ENCODE measurements at places on chromosomes 7 and 10.

DNA sequence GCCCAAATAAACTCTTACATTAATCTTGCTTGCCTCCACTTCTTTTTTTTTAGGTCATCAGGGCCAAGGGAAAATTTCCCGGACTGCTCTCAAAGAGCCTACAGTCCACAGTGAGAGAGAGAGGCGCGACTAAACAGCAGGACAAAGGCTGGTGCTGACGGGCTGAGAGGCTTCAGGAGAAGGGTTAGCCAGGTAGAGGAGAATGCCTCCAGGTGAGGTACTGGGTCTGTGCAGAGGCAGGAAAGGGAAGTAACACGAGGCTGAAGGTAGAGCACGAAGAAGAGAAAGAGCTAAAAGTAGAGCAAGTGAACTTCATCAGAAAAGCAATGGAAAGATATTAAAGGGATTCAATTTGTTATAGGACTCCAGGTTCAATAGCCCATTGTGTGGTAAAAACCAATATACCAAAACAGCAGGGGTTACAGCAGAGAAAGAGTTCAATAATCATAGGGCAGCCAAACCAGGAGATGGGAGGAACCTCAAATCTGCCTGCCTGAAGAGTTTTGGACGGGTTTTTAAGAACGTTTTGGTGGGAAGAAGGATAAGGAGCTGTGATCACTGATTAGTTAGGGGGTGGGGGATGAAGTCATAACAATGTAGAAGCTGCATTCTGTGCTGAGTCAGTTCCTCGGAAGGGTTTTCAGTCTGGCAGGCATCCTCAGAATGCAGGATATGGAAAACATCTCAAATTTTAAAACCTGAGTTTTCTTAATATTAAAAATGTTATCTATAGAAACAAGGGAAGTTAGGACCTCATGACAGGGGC lies 171.5 kb downstream of the AKR1D1 start:
- no peak for DNase-seq

GRCh38 chr10:71269301-71270288 lies 49.5 kb upstream of the SLC29A3 start:
- no peak for DNase-seq

- no peak for DNase-seq
Measured at GRCh38 chr10:7085913-7086589, 324.8 kb downstream of the SFMBT2 start.

DNA sequence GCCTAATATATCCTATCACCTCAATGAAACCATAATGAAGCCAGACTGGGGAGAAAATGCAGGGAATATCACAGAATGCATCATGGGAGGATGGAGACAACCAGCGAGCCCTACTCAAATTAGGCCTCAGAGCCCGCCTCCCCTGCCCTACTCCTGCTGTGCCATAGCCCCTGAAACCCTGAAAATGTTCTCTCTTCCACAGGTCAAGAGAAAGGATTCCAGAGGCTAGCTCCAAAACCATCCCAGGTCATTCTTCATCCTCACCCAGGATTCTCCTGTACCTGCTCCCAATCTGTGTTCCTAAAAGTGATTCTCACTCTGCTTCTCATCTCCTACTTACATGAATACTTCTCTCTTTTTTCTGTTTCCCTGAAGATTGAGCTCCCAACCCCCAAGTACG lies 31.5 kb downstream of the PRSS2 start:
- DNase-seq: no peak

GRCh38 chr7:46490406-46490805 lies 569.3 kb upstream of the IGFBP3 start:
- no peak for DNase-seq

GRCh38 chr7:37831244-37831643 lies 17.2 kb upstream of the NME8 start:
- DNase-seq: no peak

GRCh38 chr10:65497837-65498236 lies 1428.0 kb upstream of the LRRTM3 start:
- DNase-seq: no peak

DNA sequence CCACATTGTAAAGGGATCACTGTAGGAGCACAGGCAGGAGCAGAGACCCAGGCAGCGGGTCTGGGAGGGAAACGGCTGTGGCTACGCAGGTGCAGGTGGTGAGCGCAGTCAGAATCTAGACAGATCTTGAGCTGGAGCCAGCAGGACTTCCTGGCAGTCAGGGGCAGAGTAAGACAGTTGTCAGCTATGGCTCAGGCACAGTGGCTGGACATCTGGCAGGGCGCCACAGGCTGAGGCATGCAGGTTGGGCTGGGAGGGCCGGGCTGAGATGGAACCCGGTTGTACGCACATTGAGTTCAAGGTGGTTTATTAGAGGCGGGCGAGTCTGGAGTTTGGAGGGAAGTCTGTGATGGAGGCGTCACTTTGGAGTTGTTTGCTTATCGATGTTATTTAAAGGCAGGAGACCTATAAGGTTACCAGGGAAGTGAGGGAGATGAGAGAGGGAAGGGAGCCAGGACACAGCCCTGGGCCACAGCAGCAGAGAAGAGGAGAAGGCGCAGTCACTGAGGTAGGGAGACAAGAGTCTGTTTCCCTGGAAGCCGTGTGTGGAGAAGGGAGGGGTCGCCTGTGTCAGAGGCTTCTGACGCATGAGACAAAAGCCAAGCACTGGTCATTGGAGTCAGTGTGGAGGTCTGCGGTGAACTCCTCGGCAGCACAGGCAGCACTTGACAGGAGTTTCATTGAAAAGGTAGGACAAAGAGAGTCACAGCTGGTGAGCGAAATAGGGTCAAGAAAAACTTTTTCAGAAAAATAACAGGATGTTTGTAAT lies 73.8 kb downstream of the LANCL2 start:
- DNase-seq: no peak

DNA sequence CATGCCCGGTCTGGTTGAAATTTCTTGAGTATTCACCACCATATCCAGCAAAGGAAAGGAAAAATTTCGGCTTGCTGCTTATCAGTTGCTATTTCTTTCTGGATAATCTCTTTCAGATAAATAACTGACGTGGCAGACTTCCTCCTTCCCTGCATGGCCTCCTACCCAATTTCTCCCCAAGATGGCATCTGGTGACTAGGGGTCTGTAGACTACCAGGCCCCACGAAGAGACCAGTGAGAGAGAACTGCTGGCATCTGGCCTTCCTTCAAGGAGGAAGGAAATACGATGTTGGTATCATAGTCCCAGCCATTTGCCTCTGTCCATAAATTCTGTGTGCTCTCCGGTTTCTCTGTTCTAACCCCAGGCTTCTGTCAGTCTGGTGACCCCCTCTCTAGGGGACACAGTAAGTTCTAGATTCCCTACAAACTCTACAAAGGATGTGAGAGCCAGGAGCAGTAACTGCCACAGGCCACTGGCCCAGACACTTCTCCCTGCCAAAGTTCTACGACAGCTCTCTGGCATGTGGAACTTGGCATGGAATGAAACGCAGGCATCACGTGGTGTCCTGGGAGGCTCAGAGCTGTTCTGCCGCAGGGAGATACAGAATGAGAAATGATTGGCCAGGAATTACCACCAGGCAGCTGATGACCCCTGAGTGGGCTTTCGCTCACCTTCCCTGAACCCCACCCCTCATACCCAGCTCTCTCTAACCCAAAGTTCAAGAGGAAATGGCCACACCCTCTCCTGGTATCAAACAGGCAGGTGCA lies 30.0 kb upstream of the MSRB2 start:
- no peak for DNase-seq

GRCh38 chr7:17546189-17546588 lies 247.7 kb downstream of the AHR start:
- DNase-seq: no peak

DNA sequence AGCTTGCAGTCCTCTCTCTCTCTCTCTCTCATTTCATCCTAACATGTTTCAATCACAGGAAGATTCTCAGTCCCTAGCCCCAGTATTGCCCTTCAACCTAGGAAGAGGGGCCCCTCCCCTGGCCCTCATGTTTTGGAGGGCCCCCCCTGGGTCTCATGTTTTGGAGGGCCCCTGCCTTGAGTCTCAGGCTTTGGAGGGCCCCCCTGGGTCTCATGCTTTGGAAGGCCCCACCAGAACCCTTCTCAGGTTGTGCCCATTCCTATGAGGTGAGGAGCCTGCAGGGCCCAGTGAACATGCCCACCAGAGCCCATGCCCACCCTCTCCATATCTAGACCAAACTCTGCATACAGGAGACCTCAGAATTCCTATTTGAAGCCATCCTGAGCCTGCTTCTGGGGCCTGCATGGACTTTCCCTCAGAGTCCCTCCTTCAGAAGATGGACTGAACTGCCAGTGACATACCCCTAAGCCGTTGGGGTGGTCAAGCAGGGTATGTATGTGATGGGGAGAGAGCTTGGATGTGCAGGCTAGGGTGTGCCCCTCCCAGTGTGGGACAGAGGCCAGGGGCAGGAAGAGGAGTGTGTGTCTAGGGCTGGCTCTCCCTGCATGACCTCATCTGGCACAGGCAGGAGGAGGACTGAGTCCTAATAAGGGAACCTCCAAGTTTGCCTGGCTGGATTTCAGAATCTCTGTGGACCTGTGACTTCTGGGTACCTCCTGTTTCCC lies 8.1 kb upstream of the VDAC2 start:
- no peak for DNase-seq

- DNase-seq: no peak
Measured at GRCh38 chr7:5703572-5704533, 77.6 kb downstream of the RNF216 start.

GRCh38 chr7:98185101-98185500 lies 26.1 kb upstream of the BHLHA15 start:
- no peak for DNase-seq
